T-helper 2 cell (primary cell): ENCODE measurements at places on chromosomes 16 and 17.

GRCh38 chr16:79612207-79612606, 11.7 kb upstream of the MAF start:
- DNase-seq: no peak

DNA sequence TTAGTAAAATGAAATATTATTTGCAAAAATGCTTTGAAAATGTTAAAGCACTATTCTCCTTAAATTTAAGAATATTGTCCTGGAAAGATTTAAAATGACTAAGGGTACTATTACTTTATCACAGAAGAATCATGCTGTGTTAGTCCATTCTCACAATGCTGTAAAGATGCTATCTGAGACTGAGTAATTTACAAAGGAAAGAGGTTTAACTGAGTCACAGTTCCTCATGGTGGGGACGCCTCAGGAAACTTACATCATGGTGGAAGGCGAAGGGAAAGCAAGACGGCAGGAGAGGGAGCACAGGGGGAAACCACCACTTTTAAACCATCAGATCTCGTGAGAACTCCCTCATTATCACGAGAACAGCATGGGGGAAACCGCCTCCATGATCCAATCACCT, 245.6 kb downstream of the IRX3 start:
- no peak for DNase-seq

DNA sequence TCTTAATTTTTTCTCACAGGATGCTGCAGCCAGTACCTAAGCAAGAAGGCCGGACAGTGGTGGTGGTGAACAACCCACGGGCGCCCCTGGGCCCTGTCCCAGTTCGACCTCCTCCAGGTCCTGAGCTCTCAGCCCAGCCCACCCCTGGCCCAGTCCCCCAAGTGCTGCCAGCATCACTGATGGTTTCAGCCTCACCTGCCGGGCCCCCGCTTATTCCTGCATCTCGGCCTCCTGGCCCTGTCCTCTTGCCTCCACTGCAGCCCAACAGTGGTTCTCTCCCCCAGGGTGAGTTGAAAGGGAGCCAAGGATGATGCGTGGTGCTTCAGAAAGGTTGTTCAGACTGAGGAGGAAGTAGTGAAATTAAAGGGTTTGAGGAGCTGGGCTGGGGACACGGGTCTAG, 21.7 kb downstream of the SRCAP start:
- no peak for DNase-seq

- DNase-seq: no peak
Observed at GRCh38 chr17:40714473-40714872, 10.9 kb upstream of the KRT24 start.

GRCh38 chr17:13176436-13176835, 158.6 kb upstream of the ELAC2 start:
- DNase-seq: no peak

- no peak for DNase-seq
Observed at GRCh38 chr16:48113471-48113870, 42.3 kb downstream of the ABCC12 start.
